ENCODE measurements at places on chromosomes 5 and 9. TPM values are rescaled to one million over a fixed set of nuclear protein-coding genes. Genes with fewer than 3 reads are reported as not detected.

The ALDH1A1 gene
- total RNA-seq = 118 TPM

The LHX2 gene
- total RNA-seq = not detected

The NDUFA8 gene
- total RNA-seq = 45.3 TPM

The ABCA1 gene
- 15.3 TPM for total RNA-seq

The CDH6 gene
- total RNA-seq = 10.6 TPM

The SPATA31E1 gene
- total RNA-seq = not detected

The AQP3 gene
- total RNA-seq = 0.19 TPM
